ENCODE measurements at places on chromosomes 13 and 19.

- peak; percentile 9 for DNase-seq
Observed at GRCh38 chr19:38361633-38362075, 12.7 kb upstream of the PSMD8 start.

DNA sequence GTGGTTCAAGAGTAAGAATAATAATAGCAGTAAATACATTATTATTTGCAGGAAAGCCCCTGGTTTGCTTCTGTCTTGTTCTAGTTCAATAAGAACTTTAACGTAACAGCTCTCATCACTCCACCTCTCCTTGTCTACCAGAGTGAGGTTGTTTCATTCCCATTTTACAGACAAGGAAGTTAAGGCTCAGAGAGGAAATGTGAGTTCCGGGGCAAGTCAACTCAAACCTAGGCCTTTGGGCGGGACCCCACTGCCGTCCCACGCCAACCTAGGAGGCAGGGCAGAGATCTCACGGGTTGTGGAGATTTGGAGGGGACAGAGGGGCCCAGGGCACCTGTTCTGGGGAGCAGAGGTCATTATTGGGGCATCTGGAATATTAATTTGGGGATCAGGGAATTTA is 1.5 kb downstream of the MAP4K1 start:
- DNase-seq, result no peak

DNA sequence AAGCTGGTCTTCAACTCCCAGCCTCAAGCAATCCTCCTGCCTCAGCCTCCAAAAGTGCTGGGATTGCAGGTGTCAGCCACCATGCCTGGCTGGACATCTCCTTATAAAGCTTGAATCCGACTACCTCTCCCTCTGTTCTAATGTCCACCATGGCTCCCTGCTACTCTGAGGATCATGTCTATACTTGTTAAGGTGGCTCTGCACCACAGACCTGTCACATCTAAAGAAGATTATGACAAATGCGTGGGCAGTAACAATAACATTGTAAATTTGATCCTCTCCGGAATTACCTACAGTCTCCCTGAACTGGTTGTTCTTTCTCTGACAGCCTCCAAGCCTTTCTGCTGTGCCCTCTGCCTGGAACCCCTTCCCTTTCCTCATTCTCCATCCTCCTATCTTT is 1.8 kb downstream of the NXNL1 start:
- DNase-seq, result no peak

DNA sequence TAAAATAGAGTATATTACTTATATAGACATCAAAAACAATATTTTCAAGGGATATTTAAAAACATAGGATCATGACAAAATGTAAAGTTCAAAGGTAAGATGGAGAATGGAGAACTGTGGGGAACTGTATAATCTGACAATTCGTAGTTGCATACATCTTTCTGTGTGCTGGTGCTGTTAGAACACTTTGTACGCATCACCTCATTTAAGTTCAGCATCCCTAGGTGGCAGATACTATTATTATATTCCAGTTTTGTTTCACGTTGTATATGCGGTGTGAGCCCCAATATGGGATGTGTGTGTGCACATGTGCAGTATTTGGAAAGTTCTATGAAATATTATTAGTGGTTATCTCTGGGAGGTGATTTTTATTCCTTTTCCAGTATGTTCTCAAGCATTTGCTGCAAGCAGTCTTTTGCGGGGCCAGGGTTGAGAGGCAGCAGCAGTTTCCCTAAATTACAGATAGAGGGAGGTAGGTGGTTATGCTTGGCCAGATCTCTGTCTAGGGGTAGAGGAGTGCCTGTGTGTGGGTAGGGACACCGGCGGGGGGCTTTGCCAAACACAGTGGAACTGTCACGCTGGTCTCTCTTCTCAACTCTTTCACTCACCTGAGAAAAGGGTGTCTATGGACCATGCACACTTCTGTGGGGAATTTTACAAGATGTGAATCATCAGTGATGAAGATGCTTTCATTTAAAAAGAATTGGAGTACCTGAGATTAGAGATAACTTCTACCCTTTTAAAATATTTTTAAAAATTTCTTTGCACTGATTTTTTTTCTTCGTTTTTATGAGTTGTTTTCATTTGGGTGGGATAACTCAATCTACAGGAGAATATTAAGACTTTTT is 55.6 kb upstream of the ALOX5AP start:
- no peak for DNase-seq

GRCh38 chr13:85230691-85231093 is 568.5 kb downstream of the SLITRK6 start:
- no peak for DNase-seq

DNA sequence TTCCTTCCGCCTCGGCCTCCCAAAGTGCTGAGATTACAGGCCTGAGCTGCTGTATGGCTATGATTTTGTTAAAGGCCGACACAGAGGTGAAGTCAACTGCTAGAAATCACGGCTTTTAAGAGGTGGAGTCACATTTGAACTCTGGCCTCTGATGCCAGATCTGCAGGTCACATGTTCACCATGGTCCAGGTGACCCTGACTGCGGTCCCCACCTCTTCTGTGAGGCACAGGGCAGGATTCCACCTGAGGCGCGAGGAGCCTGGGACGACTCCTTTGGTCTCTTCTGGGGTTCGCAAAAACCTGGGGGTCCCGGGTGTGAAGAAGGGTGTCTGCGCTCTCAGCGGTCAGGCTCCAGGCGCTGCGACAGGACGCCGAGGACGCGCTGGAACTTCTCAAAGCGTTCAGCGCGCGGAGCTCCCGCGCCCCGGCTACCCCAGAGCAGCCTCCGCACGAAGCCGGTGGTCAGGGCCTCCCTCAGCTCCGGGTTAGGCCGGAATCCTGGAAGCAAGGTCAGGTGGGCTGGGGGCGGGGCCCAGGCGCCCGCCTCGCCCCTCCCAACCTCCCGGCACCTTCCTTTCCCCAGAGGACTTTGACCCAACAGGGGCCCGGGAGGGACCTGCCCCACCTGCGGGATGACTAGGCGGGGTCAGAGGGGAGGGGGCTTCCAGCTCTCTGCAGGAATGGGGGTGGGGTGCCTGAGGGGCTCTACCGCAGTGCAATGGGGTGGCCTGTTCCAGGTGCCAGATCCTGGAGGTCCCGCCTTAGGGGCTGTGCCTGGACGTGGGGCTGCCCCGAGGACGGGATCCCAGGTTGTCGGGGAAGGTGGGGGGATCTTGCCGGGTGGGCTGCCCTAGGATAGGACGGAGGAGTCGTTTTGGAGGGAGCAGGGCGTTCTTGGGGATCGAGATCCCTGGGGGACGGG is 13.0 kb downstream of the TRIP10 start:
- no peak for DNase-seq

DNA sequence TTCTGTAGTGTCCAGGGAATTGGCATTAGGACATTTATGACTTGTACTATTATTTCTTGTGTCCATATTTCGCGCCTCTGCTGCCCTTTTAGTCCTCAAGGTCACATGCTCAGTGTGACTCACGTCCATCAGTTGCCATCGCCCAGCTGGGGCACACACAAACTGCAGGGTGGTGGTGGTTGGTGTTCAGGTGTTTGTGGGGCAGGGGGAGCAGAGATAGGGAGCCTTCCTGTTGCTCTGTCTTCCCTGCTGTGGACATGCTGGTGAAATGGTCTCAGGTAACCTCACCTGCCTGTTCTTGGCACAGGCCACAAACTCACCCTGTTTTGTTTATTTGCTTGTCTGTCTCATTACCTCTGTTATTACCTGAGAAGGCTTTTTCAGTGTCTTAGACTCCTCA is 22.4 kb downstream of the PRR12 start:
- DNase-seq, result no peak

DNA sequence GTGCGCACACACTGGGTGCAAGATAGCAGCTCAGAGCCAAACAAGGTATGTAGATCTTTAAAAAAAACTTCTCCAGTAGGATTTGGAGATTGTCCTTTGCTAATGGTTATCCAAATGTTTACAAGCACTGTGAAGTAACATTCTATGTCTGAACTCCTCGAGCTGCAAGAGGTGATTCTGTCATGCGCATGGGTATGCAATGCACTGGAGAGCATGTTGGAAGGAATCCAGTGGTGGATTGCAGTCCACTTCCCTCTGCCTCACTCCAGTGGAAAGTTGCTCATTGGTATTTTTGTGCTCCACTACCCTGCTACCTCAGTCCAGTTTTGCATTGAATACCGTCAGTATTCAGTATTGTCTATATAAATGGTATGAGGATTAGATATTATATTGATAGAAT is 132.1 kb downstream of the ATP8A2 start:
- DNase-seq, result no peak

GRCh38 chr13:20945952-20946383 is 43.4 kb upstream of the XPO4 start:
- no peak for DNase-seq

DNA sequence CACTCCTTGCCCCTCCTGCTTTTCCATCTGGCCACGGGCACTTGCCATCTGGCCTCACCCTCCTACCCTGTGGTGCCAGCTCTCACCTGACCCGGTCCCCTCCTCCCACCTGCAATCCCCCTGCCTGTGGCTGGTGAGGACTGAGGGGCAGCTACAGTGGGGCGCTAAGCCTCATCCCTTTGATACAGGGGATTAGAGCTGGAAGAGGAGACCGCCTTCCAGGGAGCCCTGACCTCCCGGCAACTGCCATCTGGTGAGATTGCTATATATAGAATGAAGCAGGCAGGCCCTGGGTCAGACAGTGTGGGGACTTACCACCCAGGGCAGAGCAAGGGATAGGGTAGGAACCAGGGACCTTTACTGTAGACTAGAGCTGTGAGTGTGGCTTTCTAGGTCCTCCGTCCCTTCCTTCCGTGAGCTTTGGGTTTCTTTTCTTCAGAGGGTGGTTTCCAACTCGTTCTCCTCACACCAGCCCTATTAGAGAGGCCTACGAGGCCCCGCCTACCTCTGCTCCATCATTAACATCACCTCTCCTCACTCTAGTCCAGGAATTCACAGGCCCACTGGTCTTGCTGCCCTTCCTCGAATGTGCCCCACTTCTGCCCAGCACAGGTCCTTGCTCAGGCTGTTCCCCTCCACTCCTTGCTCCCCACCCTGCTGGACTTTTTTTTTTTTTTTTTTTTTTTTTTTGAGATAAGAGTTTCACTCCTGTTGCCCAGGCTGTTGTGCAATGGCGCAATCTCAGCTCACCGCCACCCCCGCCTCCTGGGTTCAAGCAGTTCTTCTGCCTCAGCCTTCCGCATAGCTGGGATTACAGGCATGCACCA is 7.7 kb downstream of the KASH5 start:
- no peak for DNase-seq

DNA sequence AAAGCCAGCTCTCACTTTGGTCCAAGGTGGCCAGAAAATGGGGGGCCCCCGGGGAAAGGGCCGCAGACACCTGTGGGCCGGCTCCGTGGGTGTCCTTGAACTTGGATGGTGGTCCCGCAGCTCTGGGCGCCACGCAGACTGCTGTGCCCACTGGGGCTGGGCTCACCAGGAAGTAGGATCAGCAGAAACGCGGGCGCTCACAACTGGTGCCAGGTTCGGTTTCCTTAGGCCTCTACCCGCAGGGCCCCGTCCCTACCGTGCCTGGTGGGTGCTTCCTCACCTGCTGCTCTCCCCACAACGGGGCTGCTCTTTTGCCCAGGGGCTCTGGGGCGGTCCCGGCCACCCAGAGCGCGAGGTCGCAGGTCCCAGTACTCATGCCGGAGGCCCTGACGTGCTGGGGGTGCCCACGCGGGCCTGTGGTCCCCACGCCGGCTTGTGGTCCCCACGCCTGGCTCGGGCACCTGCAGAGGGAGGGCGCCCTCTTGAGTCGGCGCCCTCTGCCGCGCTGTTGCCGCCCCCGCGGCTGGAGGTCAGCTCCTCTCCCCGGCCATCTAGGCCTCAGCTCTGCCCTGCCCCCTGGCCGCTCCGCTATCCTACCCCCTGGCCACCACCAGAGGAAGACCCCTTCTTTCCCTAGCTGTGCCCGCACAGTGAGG is 1303.6 kb downstream of the UQCRFS1 start:
- DNase-seq, result no peak

DNA sequence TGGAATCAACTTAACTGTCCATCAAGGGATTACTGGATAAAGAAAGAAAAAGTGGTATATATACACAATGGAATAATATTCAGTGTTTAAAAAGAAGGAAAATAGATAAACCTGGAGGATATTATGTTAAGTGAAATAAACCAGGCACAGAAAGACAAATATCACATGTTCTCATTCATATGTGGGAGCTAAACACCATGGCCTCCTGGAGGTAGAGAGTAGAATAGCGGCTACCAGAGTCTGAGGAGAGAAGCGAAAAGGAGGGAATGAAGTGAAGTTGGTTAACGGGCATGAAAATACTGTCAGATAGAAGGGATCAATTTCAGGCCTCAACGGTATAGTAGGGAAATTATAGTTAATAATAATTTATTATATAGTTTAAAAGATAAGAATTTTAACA is 147.5 kb upstream of the OBI1 start:
- no peak for DNase-seq

GRCh38 chr13:42394711-42395085 is 122.7 kb downstream of the AKAP11 start:
- no peak for DNase-seq

- DNase-seq, result no peak
Observed at GRCh38 chr19:33235996-33236350, 10.3 kb upstream of the SLC7A10 start.

DNA sequence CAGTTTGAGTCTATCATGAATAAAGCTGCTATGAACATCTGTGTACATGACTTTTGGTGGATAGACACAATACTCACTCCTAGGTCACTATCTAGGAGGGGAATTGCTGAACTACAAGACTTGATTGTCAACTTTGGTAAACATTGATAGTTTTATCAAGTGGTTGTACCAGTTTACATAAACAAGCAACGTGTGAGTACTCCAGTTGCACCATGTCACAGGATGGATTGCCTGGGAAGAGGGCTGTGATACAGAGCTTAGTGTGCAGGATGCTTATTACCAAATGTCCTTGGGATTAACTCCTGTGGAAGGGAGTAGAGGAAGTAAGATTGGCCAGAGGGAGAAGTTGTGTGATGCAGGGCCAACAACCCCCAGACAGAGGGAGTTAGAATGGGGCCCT is 37.7 kb downstream of the RAP2A start:
- no peak for DNase-seq

DNA sequence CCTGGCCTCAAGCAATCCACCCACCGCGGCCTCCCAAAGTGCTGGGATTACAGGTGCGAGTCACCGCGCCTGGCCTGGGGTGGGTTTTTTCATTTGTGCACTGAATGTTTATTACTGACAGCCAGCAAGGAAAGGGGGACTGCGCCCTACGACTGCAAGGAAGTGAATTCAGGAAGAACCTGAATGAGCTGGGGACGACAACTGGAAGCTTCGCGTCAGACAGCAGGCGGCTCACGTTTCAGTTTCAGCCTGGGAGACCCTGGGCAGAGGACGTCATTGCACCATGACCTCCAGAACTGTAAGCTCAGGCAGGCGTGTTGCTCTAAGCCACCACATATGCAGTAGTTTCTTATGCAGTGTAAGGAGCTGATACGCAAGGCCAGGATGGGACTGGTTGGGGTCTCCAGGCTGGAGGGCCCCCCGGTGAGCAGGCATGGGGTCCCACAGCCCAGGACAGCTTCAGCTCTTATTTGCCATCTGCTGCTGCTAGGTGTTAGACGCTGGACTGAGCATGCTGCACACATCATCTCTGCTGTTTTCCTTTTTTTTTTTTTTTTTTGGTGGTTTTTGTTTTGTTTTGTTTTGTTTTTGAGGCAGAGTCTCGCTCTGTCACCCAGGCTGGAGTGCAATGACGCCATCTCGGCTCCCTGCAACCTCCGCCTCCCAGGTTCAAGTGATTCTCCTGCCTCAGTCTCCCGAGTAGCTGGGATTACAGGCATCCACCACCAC is 66.6 kb downstream of the GADD45B start:
- DNase-seq, result no peak

GRCh38 chr13:31037874-31038500 is 105.5 kb downstream of the TEX26 start:
- no peak for DNase-seq

Measured in activated T-helper 1 cell treated with anti-CD3 and anti-CD28 coated beads, Interleukin-2, amount 50 U/mL, for 16 hours (primary cell).